ENCODE measurements at places on chromosomes 1 and 21.

DNA sequence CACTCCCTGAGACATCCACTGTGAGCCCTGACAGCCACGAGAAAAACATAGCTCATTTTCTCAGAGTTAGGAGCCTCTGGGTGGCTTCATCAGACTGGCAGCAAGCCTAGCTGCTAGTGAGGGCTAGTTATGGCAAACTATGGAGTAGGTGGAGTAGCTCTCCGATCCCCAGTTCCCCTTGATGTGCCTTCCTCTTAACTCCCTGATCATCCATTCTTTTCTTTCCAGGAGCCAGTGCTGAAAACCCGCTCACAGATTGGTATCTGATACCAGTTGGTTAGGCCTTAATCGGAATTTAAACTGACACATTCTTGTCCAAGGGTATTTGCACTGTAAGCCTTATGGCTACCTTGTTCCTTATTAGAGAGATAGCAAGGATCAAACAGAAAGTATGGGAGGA, 31.4 kb upstream of the PAXBP1 start:
- DNase-seq: no peak

GRCh38 chr21:14987370-14988170, 77.2 kb downstream of the NRIP1 start:
- no peak for DNase-seq

- peak; percentile 20 for DNase-seq
Observed at GRCh38 chr1:152024223-152024622, 12.6 kb downstream of the S100A11 start.

DNA sequence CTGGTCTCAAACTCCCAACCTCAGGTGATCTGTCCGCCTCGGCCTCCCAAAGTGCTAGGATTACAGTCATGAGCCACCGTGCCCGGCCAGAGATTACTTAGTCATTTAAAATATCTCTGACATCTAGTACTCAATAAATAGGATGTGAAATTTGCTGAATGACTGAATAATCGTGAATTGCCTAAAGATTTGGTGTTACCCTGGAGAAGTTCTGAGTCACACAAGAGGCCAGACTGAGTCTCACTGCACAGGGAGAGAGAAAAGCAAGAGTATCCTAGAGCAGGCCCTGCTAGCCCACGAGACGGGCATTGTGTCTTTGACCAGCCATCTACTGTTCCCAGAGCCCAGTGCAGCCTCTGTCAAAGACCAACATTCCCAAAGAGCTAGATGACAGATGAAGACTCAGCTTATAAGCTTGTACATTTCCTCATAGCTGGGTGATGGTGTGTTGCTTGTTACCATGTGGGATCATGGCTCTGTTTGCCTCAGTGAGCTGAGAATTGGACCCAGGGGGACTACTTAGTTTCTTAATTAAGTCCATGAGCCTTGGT, 5.6 kb upstream of the EIF4G3 start:
- DNase-seq: no peak

- DNase-seq: no peak
Observed at GRCh38 chr1:180503280-180503862, 994 bp upstream of the ACBD6 start.

GRCh38 chr1:230878591-230878990, 10.3 kb upstream of the C1orf198 start:
- DNase-seq: no peak

All from activated CD8-positive, alpha-beta memory T cell treated with anti-CD3 and anti-CD28 coated beads, Interleukin-2, amount 50 U/mL, for 48 hours (primary cell).